HS-5 (cell line): ENCODE measurements at places on chromosomes 6 and 20.

GRCh38 chr6:15441215-15441868 is 195.5 kb downstream of the JARID2 start:
- DNase-seq: peak; percentile 58

DNA sequence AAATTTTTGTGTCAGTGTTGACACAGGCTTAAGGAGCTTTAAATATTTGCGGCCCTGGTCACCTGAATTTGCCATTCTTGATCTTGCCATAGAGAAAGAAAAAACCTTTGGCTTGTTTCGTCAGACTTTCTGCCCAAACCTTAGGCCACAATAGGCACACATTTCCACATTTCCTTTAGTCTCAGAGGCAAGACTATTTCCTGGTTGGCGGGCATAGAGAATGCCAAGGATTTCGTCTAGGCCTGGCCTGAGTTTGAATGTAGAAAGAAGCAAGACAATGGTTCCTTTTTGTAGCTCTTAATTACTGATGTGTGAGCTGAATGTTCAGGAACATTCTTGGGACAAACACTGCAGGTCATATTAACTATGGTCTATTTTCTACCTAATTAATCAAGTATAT is 108.1 kb downstream of the TRMT11 start:
- no peak for DNase-seq

- no peak for DNase-seq
These were observed 471.3 kb downstream of the DHX35 start for GRCh38 chr20:39433466-39433865.

DNA sequence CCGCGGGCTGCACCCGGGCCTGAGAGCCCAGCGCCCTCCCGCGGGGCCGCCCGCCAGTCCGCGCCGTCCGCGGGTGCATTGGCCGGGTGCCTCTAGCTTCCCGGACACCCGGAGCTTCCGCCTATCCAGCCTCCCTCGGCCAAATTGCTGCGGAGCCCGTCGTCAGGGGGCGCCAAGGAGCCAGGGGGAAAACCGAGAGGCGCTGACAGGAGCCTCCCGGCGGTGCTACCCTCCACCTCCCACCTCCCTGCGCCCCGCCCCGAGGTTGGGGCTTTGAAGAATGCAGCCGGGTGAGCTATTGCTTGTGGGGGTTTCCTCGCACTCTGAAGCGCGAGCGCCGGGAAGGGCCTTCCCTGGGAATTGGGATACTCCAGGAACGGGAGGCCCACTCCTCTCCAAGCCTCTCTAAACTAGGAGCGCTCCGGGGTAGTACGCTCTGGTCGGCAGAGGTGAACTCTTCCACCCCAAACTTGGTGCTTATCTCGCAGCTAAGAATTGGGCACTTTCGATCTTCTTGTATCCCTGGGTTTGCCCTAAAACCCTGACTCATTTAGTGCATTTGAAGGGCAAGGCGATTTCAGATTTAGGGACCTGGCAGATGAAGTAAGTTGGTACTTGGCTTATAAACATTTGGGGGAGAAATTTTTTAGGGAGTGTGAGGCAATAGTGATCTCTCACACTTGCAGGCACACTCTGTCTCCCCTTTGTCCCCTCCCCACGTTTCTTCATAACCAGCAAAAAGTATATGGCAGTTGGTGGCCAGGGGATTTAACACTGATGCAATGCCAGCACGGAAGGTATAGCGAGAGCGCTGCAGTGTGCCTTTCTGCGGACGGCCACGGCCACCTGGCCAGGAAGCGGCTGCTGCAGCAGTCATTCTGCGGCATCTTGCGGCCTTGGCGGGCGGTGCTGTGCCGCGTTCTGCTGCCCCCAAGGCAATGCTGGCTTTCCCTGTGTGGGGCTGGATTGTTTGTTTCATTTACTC is 556 bp downstream of the BEND6 start:
- no peak for DNase-seq

DNA sequence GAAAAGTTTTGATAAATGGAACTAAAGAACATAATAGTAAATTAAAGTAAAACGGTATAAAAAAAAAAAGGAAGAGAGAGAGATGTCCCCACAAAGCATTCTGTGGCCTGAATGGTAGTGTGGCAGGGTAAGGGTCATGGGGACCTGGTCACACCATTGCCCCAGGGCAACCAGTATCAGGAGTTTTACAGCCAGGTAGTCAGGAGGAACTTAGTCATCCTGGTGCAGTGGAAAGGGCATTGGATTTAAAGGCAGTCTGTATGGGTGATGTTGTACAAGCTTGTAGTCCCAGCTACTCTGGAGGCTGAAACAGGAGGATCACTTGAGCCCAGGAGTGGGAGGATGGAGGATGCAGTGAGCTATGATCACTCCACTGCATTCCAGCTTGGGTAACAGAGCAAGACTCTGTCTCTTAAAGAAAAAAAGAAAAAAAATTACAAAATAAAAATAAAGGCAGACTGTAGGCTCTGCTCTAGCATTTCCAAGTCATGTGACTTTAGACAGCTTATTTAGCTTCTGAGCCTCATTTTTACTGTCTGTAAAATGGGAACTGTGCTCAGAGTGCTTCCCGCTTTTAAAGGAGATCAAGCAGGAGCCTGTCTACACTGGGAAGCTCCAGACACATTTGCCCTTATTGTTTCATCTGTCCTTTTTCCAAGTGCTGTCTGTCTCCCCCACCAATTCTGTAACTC is 112.8 kb upstream of the ARMC2 start:
- no peak for DNase-seq

GRCh38 chr6:127554435-127555006 is 22.5 kb upstream of the C6orf58 start:
- no peak for DNase-seq

DNA sequence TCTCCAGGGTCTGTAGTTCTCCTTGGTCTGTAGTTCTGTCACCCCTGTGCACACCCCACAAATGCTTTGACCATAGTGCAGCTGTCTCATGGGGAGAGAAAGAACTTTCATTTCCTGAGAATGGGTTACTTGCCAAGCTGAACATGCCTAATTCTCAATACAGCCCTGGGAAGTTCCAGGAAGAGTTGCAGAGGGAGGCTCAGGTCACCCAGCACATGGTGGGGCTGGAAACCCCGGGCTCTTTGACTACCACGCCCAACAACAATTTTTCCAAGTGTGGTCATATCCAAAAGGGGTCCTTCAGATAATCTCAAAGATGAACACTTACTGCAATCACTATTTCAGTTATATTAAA is 2.2 kb upstream of the PTPRA start:
- no peak for DNase-seq
